Stimulated activated naive B cell treated with anti-CD40 and anti-IgM and Interleukin-4, amounts not matched to agents 10 μg/mL and 1 μg/mL and 100 μg/mL, for 72 hours (primary cell): ENCODE measurements at places on chromosomes 7 and 10.

- no peak for DNase-seq
- H3K4me3 ChIP-seq: peak overlapping the region; percentile 84
- peaks cover 43% of the 10 kb centered on the region for H3K36me3 ChIP-seq
- peaks cover 75% of the 10 kb centered on the region for H3K4me1 ChIP-seq
- peak overlapping the region; percentile 98 for H3K27ac ChIP-seq
- H3K27me3 ChIP-seq: no peaks in the 10 kb centered on the region
Measured at GRCh38 chr7:4725850-4726450, 43.9 kb downstream of the FOXK1 start.

DNA sequence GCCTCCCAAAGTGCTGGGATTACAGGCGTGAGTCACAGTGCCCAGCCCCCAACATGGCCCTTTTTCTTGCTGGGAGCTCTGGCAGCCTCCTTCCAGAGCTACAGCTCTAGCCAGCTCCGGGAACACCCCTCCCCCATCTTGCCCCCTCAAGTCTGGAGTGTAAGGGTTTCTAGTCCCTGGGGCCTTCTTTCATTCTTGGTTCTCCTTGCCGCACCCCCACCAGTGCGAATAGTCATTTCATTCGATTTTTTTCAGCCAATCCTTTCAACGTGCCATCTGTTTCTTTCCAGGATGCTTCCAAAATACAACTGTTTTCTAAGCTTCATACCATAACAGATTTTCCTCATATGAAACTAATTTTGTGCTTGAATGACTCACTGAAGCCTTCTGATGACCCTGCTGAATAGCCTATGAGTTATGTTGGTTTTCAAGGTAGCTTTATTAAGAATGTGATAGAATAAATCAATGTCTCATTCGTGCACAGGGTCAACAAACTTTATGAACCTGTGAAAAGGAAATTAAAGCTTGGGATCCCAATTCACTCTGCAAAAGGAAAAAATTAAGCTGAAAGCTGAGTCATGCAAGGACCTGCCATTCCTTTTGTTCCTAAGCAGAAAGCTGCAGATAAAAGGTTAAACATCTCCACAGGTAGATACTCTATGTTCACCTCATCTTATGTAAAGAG, 38.6 kb downstream of the CDC14C start:
- no peaks in the 10 kb centered on the region for H3K36me3 ChIP-seq
- H3K27me3 ChIP-seq: no peaks in the 10 kb centered on the region
- H3K27ac ChIP-seq: no peak overlapping the region
- no peak for DNase-seq

GRCh38 chr10:119762805-119763798, 37.3 kb downstream of the INPP5F start:
- peak overlapping the region; percentile 15 for H3K27ac ChIP-seq
- H3K4me3 ChIP-seq: no peak overlapping the region
- peaks cover 50% of the 10 kb centered on the region for H3K36me3 ChIP-seq
- peaks cover 31% of the 10 kb centered on the region for H3K4me1 ChIP-seq
- no peaks in the 10 kb centered on the region for H3K27me3 ChIP-seq

DNA sequence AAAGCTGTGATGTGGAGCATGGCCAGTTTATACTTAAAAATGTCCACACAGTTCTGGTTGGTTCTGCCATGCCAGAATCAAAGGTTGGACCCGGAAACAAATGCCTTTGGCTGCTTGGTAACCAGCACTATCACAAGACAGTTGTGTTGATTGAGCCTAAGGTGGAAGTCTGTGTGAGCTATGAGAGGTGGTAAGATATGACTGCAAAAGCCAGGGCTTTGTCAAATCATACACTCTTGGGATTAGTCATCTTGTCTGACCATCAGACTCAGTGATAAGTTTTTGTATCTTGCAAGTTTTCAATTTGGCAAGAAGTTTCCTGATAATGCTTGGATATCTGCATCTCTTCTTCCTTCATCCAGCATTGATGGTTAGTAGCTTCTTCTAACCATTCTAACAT, 35.5 kb downstream of the GPR141 start:
- H3K27ac ChIP-seq: no peak overlapping the region
- H3K4me1 ChIP-seq: peaks cover 4% of the 10 kb centered on the region
- no peak overlapping the region for H3K4me3 ChIP-seq
- H3K36me3 ChIP-seq: no peaks in the 10 kb centered on the region
- H3K27me3 ChIP-seq: peaks cover 9% of the 10 kb centered on the region

- H3K36me3 ChIP-seq: no peaks in the 10 kb centered on the region
- no peaks in the 10 kb centered on the region for H3K4me1 ChIP-seq
- no peak overlapping the region for H3K27ac ChIP-seq
- no peak for DNase-seq
Measured at GRCh38 chr10:20769481-20769880, 127.6 kb downstream of the NEBL start.
